ENCODE measurements at places on chromosomes 2 and 18. TPM values are rescaled to one million over a fixed set of nuclear protein-coding genes. Genes with fewer than 3 reads are reported as not detected.

Gene TUBA4B
- not detected for total RNA-seq

Gene IL36RN
- not detected for total RNA-seq

Gene SH3RF3
- total RNA-seq: 1.9 TPM

Gene RNF103
- 23.3 TPM for total RNA-seq

Gene FHOD3
- 4.3 TPM for total RNA-seq
